LHCN-M2 (cell line): ENCODE measurements at places on chromosomes 5 and 9. TPM values are rescaled to one million over a fixed set of nuclear protein-coding genes. Genes with fewer than 3 reads are reported as not detected.

GRCh38 chr5:40682154-40683017 is 2.7 kb downstream of the PTGER4 start:
- peak; percentile 52 for DNase-seq

GRCh38 chr5:173969167-173970049 is 19.6 kb upstream of the C5orf47 start:
- DNase-seq: no peak

- DNase-seq: no peak
These were observed 105.1 kb downstream of the ADCY2 start for GRCh38 chr5:7501061-7501460.

- DNase-seq: no peak
These were observed 105.9 kb downstream of the HOMER1 start for GRCh38 chr5:79408028-79408427.

DNA sequence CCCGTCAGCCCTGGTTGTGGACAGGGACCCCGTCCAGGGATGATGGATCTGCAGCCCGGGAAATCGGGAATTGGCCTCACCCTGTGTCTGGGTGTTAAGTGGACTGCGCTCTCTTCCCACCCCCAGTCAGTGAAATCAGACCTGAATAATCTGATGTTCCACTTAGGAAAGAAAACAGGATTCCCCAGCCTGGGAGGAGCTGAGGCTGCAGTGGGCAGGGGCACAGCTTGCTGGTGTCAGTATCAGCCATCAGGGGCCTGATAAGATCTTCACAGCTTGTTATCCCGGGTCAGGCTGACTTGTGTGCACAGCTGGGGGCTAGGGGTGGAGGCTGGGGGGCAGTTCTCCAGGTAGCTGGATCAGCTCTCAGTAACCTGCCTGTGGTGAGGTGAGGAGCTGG is 29.1 kb downstream of the LMX1B start:
- no peak for DNase-seq

DNA sequence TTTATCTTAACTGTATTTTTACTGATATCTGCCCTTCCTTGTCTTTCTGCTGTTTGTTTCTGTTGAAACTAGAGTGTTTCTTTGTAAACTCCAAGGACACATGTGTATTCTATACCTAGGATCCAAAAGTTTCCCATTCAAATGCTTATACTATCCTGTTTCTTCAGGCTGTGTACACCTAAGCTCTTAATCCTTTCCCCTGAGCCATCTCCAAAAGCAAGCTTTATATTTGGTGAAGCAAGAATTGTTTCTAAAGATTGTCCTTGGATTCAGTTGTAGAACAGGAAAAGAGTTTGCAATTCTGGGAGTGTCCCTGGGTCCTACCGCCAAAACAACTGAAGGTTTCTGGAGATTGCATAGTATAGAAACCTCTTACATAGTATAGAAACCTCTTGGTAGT is 65.9 kb downstream of the CWC27 start:
- peak; percentile 10 for DNase-seq

DNA sequence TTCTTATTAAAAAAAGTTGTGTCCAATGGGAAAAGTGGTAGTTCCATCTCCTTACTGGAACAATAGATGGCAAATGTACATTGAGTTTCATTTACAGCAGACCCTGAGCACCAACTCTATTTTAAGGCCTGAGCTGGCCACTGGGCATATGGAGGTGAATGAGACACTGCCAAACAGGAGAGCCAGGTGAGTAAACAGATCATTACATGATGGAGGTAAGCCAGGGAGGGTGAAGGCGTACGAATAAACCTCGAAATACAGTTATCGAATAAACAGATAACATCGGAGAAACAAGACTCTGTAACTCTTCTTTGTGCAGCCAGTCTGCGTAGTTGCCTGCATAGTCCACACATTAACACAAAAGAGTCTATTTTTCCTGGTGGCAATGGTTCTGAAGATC is 446.4 kb upstream of the KLF4 start:
- no peak for DNase-seq

GRCh38 chr9:534886-535285 is 306.6 kb upstream of the DMRT1 start:
- no peak for DNase-seq

DNA sequence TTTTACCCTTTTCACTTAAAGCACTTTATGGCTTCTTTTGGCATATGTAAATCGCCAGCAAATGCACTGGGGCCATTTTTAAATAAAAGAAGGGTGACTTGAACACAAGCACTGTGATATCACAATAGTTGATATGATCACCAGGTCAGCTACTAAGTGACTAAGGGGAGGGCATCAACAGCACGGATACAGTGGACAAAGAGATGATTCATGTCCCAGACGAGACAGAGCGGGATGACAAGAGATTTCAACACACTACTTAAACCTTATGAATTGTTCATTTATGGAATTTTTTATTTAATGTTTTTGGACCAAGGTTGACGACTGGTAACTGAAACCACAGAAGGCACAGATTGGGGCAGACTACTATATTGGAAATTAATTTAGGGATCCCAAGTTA is 54.1 kb downstream of the RORB start:
- DNase-seq: no peak

DNA sequence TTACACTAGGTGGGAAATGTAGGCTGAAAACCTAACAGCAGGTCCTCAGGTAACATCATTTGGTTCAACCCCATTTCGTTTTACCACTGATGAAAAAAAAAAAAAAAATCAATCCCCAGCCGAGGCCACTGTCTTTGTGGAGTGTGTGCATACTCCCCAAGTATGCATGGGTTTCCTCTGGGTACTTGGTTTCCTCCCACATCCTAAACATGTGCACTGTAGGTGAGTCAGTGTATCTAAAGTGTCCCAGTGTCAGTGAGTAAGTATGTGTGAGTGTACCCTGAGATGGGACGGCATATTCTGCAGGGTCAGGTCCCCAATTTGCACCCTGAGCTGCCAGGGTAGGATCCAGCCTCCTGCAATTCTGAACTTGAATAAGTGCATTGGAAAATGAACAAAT is 966.5 kb upstream of the DMAC1 start:
- DNase-seq: no peak

GRCh38 chr9:135641745-135642144 is 2.4 kb upstream of the GLT6D1 start:
- peak; percentile 91 for DNase-seq

GRCh38 chr9:115106001-115106400 is 12.0 kb downstream of the TNC start:
- no peak for DNase-seq

- DNase-seq: no peak
These were observed 290.8 kb downstream of the TRPM3 start for GRCh38 chr9:70830618-70831017.

GRCh38 chr5:83340511-83340918 is 131.0 kb upstream of the VCAN start:
- no peak for DNase-seq

GRCh38 chr5:16922430-16922829 is 13.7 kb downstream of the MYO10 start:
- no peak for DNase-seq

GRCh38 chr9:131559421-131560000 is 14.2 kb downstream of the PRRT1B start:
- no peak for DNase-seq

GRCh38 chr5:172412724-172413286 is 41.5 kb downstream of the SH3PXD2B start:
- peak; percentile 69 for DNase-seq

GRCh38 chr9:92954049-92954861 is 6.9 kb downstream of the FGD3 start:
- DNase-seq: peak; percentile 14

GRCh38 chr9:123960366-123960765 is 30.4 kb upstream of the DENND1A start:
- DNase-seq: no peak

GRCh38 chr9:106065579-106066214 is 371.4 kb downstream of the TMEM38B start:
- no peak for DNase-seq

GRCh38 chr9:2085716-2086115 is 70.6 kb downstream of the SMARCA2 start:
- DNase-seq: peak; percentile 5

The MYOZ3 gene
- under 0.01 and 0.06 TPM in 2 replicates for total RNA-seq

The CMYA5 gene
- total RNA-seq: 0.06 TPM in 2 replicates

The NTNG2 gene
- total RNA-seq: 2.2 and 2.4 TPM in 2 replicates

The LCN15 gene
- not detected in 2 replicates for total RNA-seq

The DOCK8 gene
- total RNA-seq: not detected in 2 replicates

The INSYN2B gene
- 7.4 and 8.3 TPM in 2 replicates for total RNA-seq

The SPINK6 gene
- total RNA-seq: not detected in 2 replicates
